Cerebellar nuclear complex (tissue), 1 donor: ENCODE measurements at places on chromosomes 6 and 20.

DNA sequence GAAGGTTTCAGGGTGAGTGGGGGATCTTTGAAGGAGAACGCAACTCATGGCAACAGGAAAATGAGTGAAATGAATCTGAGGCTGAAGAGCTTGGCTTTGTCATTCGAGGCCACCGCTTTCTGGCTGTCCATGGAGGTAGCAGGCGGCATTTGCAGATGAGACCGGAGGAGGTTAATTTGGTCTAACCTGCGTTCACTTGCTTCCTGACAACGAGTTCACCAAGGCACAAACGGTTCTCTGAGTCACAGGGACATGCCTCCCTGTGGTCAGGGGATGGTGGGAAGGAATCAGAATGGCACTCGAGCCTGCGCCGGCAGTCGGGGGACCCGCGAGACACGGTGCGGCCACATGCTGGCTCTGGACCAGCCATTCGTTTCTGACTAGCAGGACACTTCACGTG is 75.0 kb downstream of the IRF4 start:
- no peak for DNase-seq

- no peak for DNase-seq
These were observed 113.3 kb upstream of the TRAF3IP2 start for GRCh38 chr6:111718990-111719389.

DNA sequence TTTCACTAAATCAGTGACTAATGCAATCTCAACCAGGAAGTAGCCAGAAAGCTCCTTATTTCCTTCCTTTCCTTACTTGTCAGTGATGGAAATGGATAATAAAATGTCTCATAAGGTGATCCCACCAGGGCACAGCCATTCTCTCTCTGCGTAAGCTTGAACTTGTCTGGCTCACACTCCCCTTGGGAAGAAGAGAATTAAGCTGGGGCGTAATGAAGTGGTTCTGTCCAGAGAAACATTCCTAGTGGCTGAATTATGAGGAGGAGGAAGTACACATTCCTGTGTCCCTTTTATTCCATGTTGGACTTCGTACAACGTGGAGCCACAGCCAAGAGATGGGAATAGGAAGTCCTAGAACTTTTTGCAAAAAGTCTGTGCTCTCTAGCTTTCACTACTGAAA is 93.7 kb downstream of the MTHFD1L start:
- DNase-seq: no peak

DNA sequence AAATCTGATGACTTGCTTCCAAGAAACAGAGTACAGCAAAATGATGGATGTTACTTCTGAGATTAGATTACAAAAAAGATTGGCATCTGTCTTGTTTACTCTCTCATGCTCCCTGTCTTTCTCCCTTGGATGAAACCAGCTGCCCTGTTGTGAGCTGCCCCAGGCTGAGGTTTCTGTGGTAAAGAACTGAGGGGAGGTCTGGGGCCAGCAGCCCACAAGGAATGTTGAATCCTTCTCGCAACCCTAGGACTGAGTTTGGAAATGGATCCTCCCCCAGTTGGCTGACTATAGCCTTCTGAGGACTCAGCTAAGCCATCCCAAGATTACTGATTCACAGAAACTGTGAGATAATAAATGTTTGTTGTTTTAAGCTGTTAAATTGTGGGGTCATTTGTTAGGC is 5.6 kb upstream of the HECA start:
- DNase-seq: no peak

DNA sequence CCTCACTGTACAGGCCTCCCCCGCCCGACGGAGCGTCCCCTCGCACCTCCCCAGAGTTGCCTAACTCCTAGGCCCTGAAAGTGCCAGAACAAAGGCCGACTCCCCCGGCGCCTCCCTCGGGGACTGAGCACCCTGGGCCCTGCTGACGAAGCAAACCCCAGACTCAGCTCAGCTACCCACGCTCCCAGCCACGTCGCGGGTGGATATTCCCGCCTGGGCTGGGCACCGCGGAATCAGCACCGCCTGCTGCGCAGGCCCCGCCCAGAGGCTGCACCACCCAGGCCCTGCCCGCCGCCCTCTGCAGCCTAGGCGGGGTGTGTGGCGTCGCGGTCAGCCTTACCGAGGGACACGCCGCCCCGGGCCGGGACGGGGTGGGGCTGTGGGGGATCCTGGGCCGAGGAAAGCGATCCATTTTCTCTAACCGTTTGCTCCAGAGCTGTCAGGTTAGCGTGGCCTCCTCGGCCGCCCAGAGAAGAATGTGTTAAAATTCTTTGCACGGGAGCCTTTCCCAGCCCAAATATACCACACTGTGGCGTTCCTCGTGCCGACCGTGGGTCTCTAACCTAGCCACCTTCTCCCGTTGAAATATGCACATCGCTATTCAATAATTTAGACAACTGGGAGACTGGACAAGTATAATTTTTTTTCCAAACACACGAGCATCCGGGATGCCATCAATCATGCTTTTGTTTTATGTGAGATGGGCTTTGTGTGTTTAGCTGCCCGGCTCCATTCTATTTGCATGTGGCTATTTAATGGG is 31.4 kb downstream of the TFAP2A start:
- DNase-seq: no peak

DNA sequence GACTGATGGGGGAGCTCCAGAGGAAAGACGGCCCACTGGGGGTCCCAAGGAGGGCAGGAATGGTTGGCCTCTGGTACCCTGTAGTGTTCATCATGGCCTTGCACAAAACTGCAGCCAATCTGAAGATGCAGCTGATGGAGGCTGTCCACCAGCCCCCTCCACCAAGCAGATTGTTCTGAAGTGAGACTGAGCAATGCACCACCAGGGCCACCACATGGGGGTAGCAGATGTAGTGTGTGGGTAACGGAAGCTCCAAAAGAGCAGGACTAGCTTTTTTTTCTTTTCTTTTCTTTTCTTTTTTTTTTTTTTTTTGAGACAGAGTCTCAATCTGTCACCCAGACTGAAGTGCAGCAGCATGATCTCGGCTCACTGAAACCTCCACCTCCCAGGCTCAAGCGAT is 181.0 kb upstream of the MYLIP start:
- DNase-seq: no peak

DNA sequence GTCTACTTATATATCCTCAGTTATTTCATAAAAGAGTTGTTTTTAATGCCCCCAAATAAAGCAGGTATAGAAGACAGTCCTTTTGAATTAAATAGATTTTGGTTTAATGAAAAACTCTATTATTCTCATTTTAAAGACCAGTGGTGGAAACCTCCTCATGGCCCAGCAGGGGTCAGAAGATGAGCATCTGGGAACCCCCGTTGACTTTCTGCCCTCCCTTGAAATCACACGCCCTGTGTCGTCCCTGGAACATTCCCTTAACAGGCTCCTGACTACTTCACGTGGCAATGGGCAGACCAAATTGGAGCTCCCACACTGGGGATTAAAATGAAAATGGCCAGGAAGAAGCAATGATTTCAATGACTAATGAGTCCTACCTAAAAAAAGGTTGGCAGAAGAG is 220.9 kb downstream of the KIF16B start:
- no peak for DNase-seq

GRCh38 chr20:23492292-23492691 is 1.4 kb downstream of the CST8 start:
- DNase-seq: no peak

DNA sequence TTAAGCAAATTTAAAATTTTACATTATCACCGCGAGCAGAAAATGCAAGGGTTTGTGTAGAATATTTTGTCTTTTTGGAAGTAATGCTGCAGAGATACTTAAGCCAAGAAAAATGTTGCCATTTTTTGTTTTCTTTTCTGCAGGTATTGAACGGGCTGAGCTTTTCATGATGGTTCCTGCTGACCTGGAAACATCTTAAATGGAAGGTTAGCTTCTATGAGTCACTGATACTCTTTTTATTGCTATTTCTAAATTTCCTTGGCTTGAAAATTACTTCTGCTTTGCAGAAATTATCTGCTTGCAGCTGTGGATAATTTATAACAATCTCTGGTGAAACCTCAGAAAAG is 12.7 kb downstream of the SYTL3 start:
- DNase-seq: no peak

- DNase-seq: no peak
These were observed 202.0 kb upstream of the GMDS start for GRCh38 chr6:2447318-2447920.

DNA sequence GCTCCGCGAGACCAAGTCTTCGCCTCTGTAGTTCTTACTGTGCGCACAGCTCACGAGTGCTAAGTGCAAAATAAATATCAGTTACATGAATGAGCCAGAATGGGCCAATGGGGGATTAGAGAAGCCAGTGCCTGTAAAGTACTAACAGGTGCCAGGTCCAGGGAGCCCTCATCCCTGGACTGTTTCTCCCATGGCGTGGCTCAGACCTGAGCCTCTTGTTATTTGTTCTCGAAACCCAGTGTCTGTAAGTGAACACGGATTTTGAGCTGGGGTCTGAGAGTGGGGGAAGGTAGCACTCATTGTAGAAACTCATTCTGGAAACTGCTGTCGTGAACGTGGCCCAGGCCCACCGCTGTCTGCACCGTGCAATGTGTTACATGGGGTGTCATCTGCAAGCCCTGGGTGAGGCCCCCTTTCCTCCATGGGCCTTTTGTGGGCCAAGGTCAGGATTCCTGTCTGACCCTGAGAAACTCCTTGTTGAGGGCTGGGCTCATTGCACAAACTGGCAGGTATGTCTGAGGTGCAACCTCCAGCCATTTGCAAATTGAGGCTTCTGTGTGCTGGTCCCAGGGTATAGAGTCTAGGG is 154.7 kb downstream of the SYCP2 start:
- DNase-seq: no peak

DNA sequence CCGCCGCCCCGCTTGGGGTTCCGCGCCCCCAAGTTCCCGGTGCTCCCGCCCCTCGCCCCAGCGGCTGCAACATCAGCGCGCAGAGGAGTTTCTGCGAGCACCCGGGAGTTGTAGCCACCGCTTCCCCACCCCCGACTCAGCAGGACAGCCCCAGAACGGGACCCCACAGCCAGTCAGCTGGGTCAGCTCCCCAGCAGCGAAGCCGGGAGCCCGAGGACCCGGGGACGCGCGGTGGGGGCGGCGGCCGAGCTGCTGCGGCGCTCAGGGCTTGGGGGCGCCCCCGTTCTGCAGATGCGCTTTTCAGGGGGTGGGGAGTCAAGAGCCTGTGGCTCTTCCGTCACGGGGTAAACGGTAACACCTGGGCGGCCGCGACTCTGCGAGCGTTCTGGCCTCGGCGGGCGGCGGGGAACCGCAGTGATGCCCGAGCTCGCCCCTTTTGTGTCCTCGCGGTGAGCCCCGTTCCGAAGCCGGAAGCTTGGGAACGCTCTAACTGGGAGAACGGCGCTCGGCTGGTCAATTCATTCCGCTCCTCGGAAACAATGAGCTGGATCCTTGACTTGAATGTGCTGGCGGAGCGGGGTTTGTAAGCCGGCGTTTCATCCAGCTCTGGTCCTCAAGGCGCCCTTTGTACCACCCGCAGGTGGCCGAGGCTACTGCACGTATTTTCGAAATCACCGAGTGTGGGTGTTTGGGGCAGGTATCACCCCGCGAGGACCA is 774 bp downstream of the PLEKHG1 start:
- DNase-seq: no peak

DNA sequence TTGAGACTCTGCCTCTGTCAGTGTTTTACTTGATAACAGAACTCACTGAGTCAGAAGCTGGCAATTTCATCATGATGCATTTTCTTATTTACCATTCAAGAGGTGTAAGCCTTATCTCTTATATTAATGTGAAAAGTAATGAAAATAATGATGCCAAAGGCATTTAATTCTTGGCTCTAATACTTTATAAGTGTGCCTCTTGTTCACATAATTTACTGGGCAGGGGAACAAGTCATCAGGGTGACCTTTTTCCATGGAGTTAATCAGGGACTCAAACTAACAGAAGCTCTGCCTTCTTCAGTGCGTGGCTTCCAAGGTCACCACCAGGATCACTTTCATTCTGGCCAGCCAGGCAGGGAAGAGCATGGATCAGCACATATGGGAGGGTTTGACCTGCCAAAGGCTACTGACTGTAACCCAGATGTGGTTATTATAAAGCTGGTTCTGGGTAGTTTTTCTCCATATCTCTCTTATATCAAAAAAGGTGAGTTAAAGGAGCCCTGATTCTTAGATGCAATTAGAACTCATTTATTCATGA is 5.2 kb upstream of the PLCB1 start:
- no peak for DNase-seq

DNA sequence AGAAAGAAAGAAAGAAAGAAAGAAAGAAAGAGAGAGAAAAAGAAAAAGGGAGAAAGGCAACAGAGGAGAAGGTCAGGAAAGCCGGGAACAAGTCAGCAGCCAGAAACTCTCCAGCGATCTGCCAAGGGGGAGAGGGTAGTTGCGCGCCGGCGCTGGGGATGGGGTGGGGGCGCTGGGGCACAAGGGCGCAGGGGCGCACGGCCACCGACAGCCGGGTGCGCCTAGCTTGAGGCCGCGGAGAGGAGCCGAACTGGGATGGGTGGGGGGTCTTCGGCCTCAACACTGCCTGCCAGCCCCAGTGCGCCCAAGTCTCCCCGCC is 533 bp upstream of the RSPO3 start:
- DNase-seq: no peak

DNA sequence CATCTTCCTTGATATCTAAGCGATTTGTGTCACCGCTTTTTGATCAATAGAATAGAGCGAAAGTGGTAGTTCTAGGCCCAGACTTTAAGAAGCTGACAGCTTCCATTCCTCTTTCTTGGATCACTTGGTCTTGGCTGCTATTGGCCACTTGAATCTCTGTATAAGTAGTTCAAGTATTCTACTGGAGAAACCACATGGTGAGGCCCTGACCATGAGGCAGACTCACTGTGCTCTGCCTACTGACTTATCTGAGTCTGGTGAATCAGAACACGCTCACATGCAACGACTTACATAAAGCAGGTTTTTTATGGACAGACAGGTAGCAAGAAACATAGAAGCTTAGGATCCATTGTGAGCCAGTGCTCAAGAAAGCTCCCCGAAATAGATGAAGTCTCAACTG is 27.0 kb downstream of the OLIG3 start:
- DNase-seq: no peak

DNA sequence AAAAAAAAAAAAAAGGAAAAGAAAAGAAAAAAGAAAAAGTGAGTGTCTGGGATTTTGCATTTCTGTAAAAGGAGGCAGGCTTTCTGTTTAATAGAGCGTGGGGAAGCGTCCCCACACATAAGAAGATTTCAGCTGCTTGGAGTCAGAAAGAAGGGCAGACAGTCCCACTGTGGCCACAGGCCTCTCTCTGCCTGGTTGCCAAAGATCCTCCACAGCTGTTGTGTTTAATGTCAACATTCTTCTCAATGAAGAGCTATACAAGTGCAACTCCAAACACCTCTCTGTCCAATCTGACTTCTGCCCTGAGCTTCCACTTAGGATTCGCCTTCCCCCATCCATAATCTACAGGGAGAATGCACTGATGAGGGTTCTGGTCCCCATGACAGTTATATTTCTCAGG is 64.3 kb upstream of the MLN start:
- no peak for DNase-seq

GRCh38 chr6:119172824-119173223 is 94.4 kb upstream of the FAM184A start:
- DNase-seq: no peak

- no peak for DNase-seq
These were observed 268.0 kb upstream of the JARID2 start for GRCh38 chr6:14977747-14978382.
